ENCODE measurements at places on chromosomes 11 and 22.

GRCh38 chr22:43566561-43567332, 154.9 kb downstream of the MPPED1 start:
- no peak for DNase-seq

GRCh38 chr22:27748349-27748748, 53.2 kb downstream of the MN1 start:
- no peak for DNase-seq

DNA sequence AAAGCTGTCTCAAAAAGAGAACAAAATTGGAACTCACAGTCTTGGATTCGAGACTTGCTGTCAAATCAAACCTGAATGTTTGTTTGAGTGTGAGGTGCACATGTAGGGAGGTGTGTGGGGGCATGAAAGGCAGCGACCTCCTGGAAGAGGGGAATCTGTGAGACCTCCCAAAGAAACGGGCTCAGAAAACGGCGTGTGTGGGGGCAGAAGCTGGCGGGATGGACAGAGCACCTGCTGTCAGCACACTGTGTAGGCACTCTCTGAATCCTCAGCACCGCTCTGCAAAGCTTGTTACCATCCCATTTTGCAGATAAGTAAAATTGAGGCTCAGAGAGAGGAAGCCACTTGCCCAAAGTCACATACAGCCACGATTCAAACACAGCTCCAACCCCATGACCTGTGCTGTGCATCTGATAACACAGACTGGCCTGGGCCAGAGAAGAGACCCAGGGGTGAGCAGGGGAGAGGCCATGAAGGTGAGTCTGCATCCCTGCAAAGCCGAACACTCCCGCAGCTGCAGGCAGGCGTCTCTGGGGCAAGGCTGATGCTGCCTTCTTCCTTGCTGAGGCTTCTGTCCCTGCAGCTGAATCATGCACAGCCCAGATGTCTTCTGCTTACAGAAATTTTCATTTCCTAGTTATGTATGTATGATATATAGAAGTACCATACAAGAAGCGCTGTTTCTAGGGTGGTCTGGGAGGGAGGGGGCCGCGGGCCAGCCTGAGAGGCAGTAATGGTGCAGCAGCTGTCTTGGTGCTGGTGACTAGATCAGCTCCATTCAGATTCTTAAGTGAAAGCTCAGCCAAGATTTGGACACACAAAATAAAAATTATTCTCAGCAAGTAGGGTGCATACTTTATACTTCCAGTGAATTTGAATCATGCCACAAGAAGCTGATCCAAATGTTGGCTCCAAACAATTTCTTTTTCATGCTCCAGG, 67.3 kb upstream of the SHISAL1 start:
- DNase-seq: no peak

GRCh38 chr11:112525270-112525669, 264.6 kb upstream of the PLET1 start:
- peak; percentile 51 for DNase-seq

- DNase-seq: peak; percentile 35
These were observed 15.0 kb upstream of the ZDHHC13 start for GRCh38 chr11:19101796-19102520.

GRCh38 chr22:23551385-23551784, 28.7 kb downstream of the IGLL1 start:
- no peak for DNase-seq

GRCh38 chr11:120025606-120026335, 112.1 kb downstream of the TRIM29 start:
- DNase-seq: no peak
